ENCODE measurements at places on chromosomes 4 and X. TPM values are rescaled to one million over a fixed set of nuclear protein-coding genes. Genes with fewer than 3 reads are reported as not detected.

DNA sequence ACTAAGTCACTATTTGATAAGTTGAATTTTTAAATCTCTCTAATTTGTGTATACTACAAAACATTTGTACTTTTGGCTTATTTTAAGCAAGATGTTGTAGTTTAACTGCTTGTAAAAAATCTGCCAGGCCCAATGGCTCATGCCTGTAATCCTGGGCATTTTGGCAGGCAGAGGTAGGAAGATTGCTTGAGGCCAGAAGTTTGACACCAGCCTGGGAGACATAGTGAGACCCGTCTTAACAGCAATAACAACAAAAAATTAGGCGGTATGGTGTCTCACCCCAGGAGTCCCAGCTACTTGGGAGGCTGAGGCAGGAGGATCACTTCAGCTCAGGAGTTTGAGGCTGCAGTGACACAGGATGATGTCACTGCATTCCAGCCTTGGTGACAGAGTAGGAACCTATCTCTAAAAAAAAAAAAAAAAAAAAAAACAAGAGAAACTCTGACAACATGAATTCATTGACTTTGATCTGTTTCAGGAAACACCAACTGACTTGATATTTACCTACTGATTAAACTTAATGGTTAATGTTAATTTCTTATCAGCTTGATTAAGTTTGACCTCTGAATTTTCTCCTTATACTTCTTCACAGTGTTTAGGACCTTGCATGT is 8.9 kb downstream of the FHIP1A start:
- no peak for DNase-seq

DNA sequence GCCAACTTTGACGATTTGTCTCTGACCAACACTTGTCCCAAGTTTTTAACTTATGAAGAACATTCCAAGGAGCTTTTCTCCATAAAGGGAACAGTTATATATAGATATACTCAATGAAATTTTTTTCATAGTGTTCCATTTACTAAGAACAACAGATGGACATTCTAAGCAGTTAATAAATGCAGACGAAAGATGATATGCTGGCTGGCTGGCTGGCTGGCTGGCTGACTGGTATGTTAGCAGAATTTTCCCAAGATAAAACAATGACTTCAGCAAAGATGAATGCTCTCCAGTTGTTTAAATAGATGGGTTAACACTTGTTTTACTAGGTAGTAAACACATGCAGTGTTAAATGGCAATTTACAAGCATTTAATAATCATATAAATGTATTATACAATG is 62.2 kb downstream of the SPANXN3 start:
- no peak for DNase-seq

DNA sequence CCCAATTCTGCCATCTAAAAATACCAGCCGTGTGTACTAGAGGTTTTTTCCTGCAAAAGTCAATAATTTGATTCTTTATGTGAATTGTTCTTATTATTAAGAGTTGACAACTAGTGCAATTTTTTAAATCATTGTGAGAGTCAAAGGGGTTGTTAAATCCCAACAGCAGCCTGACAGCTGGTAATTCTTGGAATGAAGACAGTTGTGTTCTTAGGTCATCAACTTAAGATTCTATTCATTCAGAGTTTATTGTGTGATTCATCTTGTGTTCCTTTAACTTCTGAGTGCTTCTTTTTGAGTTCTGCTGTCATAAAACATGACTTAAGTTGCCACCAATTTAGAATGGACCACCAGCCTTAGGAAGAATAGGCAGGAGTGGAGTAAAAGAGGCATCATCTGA is 329.0 kb downstream of the NAF1 start:
- DNase-seq: no peak

- DNase-seq: no peak
These were observed 45.9 kb downstream of the PTCHD1 start for GRCh38 chrX:23380581-23380980.

GRCh38 chrX:107522901-107523300 is 73.4 kb downstream of the FRMPD3 start:
- DNase-seq: no peak

The TSPAN7 gene
- total RNA-seq: 35.2 TPM
